ENCODE measurements at places on chromosomes 5 and 9.
A peak's percentile ranks its signal among the peaks of the same experiment; 100 is the strongest.

GRCh38 chr5:161663431-161663830, 22.1 kb upstream of the GABRA6 start:
- DNase-seq, result no peak

DNA sequence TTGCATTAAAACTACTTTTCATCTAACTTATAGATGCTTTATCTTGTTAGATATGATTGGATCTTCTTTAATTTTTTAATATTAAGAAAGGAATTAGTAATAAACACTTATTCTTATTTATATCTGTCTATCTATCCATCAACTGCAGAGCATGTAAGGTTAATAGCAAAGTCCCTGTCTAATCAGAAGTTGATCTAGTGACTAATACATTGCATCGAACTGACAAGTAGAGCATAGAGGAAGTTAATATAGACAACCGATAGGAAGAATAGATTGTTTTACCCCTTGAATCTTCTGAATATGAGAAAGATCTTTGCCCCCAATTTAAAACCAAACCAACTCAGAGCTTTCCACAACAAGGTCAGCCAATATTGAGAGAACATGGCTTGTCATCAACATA, 862.0 kb upstream of the CDH6 start:
- DNase-seq, result no peak

DNA sequence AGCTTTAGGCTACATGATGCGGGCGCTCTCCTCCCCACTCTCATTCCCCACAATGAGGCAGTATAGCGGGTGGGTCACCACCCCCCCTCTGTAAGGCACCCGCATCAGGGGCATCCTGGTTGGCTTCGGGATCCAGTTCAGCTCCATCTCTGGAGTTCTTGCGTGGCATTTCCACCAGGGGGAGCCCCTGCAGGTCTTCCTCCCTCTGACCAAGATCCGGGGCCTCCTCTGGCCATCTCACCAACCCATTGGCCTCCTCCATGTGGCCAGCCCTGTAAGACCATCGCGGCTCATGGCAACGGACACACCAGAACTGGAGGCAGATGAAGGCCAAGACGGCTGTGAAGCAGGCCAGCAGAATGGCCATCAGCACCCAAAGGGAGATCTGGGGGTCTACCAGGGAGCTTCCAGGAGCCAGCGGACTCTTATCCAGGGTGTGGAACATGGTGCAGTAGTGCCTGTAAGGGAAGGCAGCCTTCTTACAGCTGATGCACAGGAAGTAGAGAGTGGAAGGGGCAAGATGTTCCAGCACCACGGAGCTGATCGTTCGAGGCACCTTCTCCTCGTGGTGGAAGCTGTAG, 77.0 kb downstream of the CYFIP2 start:
- DNase-seq, result peak; percentile 26

DNA sequence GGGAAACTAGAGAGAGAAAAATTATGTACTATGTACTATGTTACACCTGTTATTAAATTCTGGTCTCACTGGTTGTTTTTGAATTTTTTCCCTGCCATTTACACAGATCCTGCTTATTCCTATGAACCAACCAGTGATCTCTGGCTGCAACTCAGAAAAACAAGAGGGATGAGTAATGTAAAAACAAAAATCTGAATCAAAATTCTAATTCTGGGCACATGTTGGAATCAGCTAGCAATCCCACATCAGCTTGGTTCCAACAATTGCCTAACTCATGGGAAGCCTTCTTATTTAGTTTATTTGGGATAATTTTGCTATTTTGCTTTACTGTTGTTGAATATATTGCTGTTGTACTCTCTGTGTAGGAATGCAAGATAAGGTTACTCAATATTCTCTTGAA, 78.3 kb downstream of the PLK2 start:
- DNase-seq, result no peak

DNA sequence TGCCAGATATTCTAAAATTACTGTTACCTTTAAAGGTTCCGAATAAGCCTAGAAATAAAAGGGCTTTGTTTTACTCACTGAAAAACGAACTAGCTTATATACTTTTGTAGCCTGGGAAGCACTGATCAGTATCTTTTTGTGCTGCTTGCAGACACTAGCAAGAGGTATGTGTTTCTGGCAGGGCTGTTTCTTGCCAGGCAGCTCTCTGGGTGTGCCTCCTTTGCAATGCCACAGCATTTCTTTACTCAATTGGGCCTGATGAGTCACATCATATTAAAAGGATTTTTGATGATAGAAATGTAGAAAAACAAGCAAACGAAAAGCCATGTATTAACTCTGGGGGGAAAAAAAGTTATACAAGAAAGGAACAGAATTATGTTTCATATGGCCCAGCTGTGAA, 35.6 kb downstream of the CD180 start:
- DNase-seq, result no peak

- DNase-seq, result no peak
These were observed 20.2 kb downstream of the DAB2IP start for GRCh38 chr9:121671612-121672155.

DNA sequence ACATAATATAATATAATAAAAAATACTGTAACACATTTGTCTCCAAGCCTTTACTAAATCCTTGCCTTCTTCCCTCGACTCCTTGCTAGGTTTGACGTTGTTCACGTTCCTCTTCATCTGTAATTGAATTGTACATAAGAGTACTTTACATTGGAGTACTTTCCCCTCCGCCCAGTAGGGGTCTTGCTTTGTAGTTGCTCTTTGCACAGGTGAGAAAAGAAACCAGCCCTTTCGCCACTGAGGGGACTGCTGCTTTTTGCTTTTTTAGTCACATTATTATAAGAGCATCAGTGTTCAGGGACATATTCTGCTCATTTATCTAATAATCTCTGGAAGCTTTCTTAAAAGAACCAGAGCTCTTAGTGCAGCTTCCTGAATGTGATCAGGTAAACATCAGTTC, 115.0 kb downstream of the CETN3 start:
- no peak for DNase-seq

DNA sequence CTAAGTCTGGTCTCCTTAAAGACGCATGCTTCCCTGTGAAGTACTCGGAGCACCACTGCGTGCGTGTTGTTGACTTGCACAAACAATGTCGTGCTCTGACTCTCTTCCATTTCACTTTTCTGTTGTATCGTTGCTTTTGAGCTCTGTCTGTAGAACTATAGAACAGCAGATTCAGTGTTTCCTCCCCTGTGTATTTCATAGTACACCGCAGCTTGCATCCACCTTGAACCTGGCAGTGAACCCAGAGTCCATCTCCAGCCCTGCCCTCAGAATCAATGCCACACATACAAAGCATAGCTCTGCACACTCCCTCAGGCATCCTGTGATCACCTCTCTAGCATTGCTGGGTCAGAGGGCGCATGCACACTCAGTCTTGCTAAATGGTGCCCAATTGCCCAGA, 37.2 kb upstream of the ADAMTS2 start:
- DNase-seq, result no peak

GRCh38 chr5:121399879-121400278, 451.8 kb upstream of the FTMT start:
- DNase-seq, result no peak

- DNase-seq, result no peak
These were observed 32.1 kb upstream of the MVB12B start for GRCh38 chr9:126294331-126295081.

DNA sequence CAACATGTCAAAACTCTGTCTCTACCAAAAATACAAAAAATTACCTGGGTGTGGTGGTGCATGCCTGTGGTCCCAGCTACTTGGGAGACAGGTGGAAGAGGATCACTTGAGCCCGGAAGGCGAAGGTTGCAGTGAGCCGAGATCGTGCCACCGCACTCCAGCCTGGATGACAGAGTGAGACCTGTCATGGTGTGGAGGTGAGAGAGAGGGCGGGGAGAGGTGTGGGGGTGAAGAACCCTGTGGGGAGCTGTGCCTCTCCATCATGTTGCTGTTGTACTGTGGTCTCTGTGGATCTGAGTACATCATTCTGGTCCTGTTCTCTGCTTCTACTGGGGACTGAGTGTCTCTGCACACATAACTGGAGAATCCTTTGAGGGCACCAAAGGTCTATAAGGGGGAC, 11.3 kb upstream of the SLC34A1 start:
- DNase-seq, result no peak

DNA sequence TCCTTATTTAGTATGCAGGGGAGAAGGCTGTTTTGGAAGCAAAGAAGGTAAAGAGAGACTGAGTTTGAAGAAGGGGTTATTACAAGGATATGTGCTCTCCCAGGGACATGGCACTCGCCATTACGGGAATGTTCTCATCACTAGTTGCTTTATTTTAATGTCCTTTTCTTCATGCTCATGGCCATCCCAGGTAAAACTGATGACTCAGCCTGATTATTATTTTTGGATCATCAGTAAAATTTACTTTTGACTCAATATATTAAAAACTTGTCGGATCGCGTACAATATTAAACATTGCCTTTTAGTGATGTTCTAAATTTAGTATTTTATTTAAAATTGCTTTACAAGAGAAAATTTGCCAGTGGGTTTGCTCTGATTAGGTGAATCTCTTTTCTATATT, 414.7 kb downstream of the TLE4 start:
- no peak for DNase-seq

DNA sequence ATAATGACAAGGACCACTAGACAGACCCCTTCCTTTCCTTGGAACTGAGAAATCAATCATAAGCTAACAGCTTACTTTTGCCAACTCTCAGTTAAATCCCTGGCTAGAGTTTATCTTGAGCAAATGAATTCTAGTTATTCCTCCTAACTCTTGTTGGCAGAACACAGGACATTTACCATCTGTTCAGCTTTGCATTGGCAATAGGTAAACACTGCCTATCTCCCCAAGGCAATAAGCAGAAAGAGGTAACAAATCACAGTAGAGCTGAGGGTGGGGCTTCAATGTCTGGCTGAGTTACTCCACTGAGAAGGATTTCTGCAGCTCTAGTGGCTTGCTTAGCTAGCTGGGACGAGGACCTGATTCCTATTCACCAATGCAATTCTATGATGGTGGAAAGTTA, 503.3 kb upstream of the GRIA1 start:
- no peak for DNase-seq

GRCh38 chr9:123682746-123683145, 247.2 kb downstream of the DENND1A start:
- DNase-seq, result no peak

DNA sequence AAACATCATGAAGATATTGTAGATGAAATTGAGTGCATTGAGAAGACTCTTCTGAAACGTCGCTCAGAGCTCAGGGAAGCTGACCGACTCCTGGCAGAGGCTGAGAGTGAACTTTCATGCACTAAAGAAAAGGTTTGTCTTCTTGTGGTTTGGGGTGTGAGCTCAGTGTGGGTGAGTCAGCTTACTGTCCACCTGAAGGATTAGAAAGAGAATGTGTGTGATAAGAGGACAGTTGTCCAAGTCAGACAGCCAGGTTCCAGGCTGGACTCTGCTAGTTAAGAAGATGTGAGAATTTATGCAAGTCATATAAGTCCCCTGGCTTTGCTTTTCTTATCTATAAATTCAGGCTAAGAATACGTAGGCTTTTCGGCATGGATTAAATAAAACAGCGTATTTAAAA, 46.9 kb downstream of the RAB14 start:
- no peak for DNase-seq

GRCh38 chr5:148060309-148060708, 3.5 kb upstream of the SPINK5 start:
- no peak for DNase-seq

DNA sequence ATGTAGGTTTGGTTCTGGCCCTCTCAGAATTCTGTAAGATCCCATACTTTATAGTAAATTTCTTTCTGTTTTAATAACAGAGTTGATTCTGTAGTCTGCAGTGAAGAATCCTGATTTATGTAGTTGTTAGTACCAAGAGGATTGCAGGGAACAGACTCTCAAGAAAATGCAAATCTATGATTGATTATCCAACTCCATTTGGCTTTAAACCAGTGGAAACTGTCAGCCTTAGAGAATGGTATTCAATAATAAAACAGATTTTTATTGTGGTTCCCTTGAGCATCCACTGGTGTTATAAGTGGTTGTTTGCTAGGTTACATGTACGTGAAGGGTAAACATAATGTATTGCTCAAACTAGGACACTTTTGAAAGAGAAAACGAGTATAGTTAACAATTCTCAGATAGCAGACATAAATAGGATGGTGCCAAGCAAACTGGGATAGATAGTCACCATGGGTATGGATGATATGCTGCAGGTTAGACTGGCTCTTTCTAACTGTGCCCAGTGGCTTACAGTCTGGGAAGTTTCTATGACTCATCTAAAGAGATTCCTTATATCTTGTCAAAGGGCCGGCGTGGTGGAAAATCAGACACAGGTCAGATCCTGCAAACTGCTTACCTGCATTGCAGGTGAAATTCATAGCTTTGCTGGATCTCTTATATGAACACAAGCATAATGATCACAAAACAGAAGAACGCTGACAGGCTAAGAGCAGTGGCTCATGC, 41.7 kb upstream of the RPS23 start:
- no peak for DNase-seq

DNA sequence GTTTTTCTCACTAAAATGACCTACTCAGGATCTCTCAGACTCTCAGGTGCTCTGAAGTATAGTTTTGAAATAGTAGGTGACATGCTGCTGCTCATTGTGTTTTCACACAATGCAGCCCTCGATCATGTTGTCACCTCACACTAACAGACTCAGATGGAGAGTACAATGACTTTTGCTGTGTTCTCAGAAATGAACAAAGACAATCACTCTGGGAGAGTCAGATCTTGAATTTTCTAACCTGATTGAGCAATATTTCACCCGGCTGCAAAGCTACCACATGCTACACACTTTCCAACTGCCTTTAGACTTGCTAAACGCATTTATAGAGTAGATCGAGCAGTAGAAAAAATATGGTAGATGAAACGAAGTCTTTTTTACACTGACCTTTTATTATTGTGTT, 113.4 kb downstream of the ST8SIA4 start:
- no peak for DNase-seq

GRCh38 chr9:120757026-120757913, 35.9 kb downstream of the FBXW2 start:
- no peak for DNase-seq

GRCh38 chr9:107242073-107243030, 40.7 kb upstream of the RAD23B start:
- DNase-seq, result no peak

- DNase-seq, result peak; percentile 82
These were observed 864 bp downstream of the PAPPA start for GRCh38 chr9:116154334-116154975.

GRCh38 chr5:147826361-147826760, 5.1 kb downstream of the SPINK1 start:
- no peak for DNase-seq

GRCh38 chr5:89967771-89968444, 441.6 kb downstream of the CETN3 start:
- DNase-seq, result no peak

GRCh38 chr5:158868546-158868945, 231.2 kb downstream of the EBF1 start:
- no peak for DNase-seq

- DNase-seq, result no peak
These were observed 34.7 kb upstream of the ADRB2 start for GRCh38 chr5:148791696-148792095.

DNA sequence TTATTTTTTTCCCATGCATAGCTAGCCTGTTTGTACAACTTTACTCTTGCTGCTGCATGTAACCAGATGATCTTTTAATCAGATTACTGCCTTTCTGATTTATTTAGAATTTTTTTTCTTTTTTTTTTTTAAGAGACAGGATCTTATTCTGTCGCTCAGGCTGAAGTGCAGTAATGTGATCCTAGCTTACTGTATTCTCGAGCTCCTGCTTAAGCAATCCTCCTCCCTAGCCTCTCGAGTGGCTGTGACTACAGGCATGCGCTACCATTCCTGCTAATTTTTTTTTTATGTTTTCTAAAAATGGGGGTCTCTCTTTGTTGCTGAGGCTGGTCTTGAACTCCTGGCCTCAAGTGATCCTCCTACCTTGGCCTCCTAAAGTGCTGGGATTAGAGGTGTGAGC, 9.6 kb downstream of the DCP2 start:
- DNase-seq, result no peak

Measured in posterior cingulate gyrus (tissue), 11 donors.